ENCODE measurements at places on chromosomes 3 and 15.

- DNase-seq: no peak
Observed at GRCh38 chr3:57061556-57061955, 1.1 kb downstream of the SPATA12 start.

GRCh38 chr15:47673232-47673761 lies 44.0 kb upstream of the SEMA6D start:
- DNase-seq: no peak

GRCh38 chr3:83438188-83438587 lies 1520.6 kb upstream of the CADM2 start:
- no peak for DNase-seq

- no peak for DNase-seq
Observed at GRCh38 chr15:68259883-68260282, 17.7 kb upstream of the FEM1B start.

DNA sequence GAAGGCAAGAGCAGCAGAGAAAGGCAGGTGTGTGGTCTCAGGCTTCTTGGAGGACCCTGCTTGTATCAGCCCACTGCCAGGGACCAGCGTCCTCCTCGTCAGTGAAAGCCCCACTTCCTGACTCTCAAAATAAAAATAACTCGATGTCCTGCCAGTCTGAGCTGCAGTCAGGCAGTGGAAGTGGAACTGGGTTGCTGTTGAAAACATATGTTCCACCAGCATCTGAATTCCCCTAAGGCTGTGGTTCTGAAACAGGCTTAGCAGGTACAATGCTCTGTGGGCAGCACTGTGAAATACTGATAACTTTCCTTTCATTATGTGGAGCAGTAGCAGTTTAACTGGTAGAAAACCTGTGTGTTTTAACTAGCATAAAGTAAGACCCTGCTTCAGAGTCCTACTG lies 121.6 kb upstream of the EIF1B start:
- DNase-seq: no peak

DNA sequence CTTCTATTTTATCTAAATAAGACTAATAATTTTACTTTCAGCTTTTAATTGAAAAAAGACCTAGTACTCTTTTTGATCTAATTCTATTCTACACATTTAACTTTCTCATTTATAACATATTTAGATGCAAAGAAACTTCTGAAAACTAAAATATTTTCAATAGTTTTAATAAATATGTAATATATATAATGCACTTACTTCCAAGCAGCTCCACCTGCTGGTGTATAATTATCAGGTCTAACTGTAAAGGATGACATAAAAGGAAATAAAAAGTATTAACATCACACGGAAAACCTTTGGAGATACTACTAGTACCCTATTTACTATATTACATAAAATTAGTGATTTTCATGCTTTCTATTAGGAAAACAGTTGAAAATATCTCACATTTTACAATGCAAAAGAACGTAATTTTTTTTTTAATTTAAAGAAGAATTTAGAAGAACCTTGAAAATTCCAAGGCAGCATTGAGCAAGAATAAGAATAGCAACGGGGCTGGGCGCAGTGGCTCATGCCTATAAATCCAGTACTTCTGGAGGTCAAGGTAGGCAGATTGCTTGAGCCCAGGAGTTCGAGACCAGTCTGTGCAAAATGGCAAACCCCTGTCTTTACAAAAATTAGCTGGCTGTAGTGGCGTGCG lies 10.2 kb downstream of the PLSCR5 start:
- no peak for DNase-seq

GRCh38 chr3:141368062-141368924 lies at the start of gene ZBTB38:
Gene ZBTB38 (plus strand): TSS chr3:141368504. CDS start chr3:141442389, 73,885 bp downstream.
- no peak for DNase-seq

DNA sequence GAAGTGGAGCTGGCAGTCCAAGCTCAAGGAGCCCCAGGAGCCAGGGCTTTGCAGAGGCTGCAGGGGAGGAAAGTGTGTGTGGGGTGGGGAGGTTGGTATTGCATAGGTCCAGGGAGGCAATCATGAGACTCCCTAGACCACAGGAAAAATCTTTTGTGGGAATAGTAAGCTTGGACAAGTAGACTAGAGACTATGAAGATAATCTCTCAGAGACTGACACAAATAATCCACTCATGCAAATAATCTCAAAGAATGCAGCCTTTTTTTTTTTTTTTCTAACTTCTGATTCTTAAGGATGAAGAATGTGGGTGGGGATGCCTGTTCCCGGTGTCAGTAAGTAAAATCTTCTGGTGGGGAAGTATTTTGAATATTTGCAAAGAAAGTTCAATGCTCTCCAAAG lies 113.7 kb downstream of the GREM1 start:
- DNase-seq: no peak

DNA sequence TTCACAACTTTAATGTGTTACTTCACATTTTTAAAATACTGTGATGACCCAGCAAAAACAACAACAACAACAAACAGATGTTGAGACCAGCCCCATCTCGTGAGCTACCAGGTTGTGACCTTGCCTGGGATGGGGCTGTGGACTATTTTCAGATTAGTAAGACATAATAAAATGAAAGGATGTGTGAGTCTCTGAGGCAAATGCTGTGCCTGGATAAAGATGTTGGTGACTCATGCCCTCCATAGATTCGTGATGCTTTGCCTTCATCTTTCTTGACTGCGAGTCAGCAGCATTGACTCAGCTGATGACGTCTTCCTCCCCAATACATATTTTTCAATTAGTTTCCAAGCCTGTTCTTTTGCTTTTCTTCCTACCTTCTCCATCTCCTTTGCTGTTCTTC lies 453.0 kb upstream of the CFAP20DC start:
- no peak for DNase-seq

- no peak for DNase-seq
Observed at GRCh38 chr3:192772240-192772894, 45.0 kb upstream of the FGF12 start.

DNA sequence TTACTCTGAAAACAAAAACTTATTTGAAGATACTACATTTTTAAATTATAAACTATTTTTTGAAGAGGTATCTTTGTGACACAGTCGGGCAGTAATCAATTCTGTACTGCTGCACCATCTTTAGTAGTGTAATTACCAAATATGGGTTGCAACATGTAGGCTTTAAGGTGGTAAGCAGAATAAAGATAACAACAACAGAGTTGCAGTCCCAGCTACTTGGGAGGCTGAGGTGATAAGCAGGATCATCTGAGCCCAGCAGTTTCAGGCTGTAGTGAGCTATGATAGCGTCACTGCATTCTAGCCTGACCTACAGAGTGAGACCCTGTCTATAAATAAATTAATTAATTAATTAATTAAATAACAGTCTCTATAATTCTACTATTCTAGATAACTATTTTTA lies 6.0 kb downstream of the PLOD2 start:
- DNase-seq: no peak

- DNase-seq: no peak
Observed at GRCh38 chr3:185632996-185633395, 46.9 kb downstream of the SENP2 start.

DNA sequence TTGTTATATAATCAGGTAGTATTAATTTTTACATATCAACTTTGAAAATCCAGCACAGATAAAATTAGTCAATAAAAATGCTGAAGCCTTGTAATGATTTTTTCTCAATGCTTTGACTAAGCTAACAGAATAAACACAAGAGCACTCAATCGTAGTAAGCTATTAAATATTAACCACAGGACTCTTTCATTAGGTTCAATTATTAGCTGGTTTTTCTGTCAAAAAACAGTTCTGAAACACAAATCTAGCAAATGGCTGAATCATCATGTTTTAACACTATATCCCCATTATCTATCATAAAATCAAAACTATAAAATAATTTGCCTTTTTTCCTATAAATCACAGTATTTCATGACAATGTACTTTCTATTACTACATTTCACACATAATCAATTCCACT lies 69.6 kb downstream of the PLOD2 start:
- no peak for DNase-seq

- DNase-seq: no peak
Observed at GRCh38 chr3:15860014-15860934, 62.5 kb upstream of the ANKRD28 start.

DNA sequence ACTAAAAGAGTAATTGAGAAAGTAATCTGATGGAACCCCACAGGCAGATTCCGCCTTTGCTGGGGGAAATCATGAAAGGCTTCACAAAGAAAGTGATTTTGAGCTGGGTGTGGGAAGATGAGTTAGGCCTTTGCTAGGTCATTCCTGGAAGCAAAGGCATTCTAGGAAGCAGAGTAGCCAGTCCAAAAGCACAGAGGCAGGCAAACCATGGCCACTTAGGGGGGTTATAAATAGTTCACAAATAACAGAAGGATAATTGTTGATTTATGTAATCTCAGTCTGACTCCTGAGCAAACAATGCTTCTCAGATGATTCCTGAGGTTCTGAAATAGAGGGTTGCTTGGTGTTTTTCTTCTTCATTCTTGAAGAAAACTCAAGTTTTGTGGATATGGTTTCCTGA lies 576.3 kb downstream of the NTRK3 start:
- no peak for DNase-seq

DNA sequence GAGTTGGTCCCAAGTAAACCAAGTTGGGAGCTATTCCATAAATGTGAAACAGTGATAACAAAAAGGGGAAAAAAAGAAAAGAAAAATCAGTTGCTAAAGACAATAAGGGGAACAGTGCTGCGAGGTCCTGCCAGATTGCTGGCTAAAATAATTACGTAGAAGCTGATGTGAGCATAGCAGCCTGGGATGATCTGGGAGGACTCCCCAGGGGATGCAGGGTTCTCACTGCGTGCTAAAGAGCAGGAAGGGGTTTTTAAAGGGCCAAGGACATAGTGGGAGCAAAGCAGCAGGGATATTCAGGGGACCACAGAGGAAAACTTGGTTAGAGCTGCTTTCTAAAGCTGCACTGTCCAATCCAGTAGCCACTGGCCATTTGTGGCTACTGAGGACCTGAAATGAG lies 133.0 kb upstream of the UMPS start:
- no peak for DNase-seq

DNA sequence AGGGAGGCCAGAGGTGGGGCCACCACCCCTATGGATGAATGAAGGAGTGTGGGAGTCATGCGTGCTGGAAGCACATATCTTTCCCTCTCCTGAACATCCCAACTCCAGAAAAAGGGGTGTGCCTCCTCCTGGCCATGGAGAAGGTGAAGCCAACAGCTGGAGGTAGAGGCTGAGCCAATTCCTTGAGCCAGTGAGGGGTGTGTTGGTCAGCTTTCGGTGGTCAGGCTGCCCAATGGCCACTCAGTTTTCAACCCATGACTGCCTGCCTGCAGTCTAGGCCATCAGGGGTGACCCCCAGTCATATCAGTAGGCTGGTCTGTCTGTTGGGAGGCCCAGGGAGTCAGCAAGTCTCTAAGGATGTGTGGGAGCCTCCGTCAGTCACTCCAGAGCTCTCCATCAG lies 13.6 kb downstream of the PTH1R start:
- no peak for DNase-seq

DNA sequence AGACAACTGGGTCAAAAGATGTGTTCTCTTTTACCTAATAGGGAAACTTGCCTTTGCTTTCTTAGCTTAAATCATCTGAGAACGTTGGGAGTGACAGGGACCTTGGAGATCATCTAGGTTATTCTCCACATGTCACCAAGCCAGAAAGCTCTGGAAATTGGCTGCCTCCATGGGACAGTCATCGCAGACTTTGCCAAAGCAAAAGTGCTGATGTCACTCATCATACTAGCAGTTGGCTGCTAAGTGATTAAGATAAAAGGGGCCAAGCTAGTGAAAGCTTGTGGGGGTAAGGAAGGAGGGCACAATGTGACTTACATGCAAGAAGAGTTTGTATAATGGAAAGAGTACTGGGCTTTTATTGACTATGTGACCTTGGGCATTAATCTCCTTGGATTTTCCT lies 198.0 kb upstream of the PFN2 start:
- DNase-seq: no peak

GRCh38 chr3:124800511-124801258 lies 70.4 kb downstream of the UMPS start:
- no peak for DNase-seq

GRCh38 chr3:61628636-61629035 lies 67.3 kb downstream of the PTPRG start:
- no peak for DNase-seq

- DNase-seq: no peak
Observed at GRCh38 chr3:38314112-38314763, 32.1 kb downstream of the SLC22A14 start.

DNA sequence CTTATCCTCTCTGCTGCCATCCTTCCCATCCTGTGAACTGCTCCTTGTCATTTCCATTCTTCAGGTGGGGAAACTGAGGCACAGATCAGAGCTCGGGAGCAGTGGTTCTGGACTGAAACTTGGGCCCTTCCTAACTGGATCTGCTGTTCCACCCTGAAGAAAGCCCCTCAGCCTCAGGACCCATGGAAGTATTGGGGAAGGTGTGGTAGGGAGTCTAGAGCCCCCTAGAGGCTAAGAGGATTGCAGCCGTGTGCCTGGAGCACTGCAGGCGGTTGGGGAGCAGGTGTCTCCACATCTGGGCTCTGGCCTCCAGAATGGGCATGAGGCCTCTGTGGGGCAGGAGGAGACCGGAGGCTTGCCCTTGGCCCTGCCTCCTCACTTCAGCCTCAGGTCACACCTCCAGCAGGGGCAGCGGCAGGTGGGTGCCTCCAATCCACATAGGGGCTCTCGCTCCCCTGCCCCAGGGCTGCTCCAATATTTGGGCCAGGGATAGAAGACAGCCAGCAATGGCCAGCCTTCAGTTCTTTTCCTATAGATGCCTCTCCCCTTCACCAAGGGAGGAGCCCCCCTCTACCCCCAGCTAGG lies 28.1 kb downstream of the DNAJB8 start:
- DNase-seq: no peak

GRCh38 chr3:70249509-70250160 lies 62.8 kb downstream of the MDFIC2 start:
- no peak for DNase-seq

Measured in activated gamma-delta T cell (primary cell).